ENCODE measurements at places on chromosomes 16 and 17.

GRCh38 chr17:74053712-74054078 is 149.8 kb upstream of the RPL38 start:
- DNase-seq = no peak

- DNase-seq = no peak
These were observed 16.0 kb downstream of the APPBP2 start for GRCh38 chr17:60510031-60510430.

GRCh38 chr16:81716478-81717225 is 62.4 kb upstream of the PLCG2 start:
- no peak for DNase-seq

DNA sequence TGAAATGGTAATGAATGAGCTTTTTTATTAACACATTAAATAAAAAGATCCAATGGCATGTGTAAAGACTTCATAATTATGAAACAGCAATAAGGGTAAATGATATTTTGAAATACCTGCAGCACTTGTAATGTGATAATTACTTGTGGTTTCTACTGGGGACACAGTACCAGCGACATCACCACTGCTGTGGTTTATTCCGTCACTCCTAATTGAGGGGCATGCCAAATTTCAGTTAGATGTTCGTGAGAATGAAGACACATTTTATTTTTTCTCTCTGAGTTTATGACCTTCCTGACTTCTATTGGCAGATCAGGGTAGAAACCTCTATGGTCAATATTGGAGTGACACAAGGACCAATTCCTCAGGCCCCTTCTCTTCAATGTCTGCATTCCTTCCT is 131.9 kb upstream of the XYLT1 start:
- DNase-seq = no peak

DNA sequence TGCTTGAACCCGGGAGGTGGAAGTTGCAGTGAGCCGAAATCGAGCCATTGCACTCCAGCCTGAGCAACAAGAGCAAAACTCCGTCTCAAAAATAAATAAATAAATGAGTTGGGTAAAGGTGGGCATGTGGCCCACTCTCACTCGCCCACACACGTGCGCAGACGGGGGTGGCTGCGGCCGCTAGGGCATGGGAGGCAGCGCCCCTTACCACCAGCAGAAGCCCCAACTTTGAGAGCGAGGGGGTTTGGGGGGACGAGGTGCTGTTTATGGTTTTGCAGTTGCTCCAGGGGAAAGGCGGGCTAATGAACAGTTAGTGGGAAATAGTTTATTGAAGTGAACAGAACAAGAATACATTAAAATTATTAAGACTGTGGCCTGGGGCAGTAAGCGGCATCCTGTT is 14.9 kb upstream of the RBFOX3 start:
- DNase-seq = no peak

DNA sequence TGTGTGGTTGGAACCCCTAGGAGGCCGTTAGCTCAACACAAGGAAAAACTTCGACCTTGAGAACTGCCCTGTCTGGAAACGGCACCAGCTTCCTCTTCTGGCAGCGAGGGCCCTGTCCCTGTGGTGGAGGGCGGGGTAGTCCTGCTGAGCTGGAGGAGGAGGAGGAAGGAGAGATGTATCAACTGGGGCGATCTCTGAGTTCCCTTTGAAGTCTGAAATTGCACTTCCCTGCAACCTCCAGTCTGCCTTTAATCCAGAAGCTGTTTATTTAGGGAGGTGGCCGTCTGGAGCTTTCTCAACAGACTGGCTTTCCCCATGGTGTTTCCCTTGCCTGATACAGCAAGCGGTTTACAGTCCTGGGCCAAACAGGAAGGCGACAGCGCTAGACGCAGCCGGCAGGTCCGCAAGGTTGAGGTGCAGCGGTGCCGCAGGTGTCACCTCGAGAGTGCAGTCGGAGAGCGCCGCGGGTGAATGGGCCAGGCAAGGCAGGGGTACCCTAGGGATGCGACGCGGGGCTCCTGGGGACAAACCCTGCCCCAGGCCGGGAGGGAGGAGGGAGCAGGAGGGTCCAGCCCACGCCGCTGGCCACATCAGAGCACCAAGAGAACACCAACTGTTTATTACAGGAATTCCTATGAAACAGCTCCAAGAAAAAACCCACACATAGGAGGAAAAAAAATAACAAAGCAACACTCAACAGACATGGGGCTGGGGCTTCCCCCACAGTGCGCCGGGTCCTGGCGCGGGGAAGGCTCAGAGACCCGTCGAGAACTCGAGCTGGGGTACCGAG is 11.4 kb upstream of the MRPS23 start:
- peak; percentile 92 for DNase-seq

Measured in H54 (cell line).